A549 treated with Mapracorat at 1 μM for 4 hours (cell line): ENCODE measurements at places on chromosomes 7 and 10. TPM values are rescaled to one million over a fixed set of nuclear protein-coding genes. Genes with fewer than 3 reads are reported as not detected.

CACNA2D1 gene
- 4.9 to 8.1 TPM (median 7.7 TPM) in 5 replicates for total RNA-seq

ACTL6B gene
- not detected in 5 replicates for total RNA-seq

PLPP4 gene
- total RNA-seq = 0.16 to 0.25 TPM (median 0.19 TPM) in 3 of 5 replicates, not detected in the others

NRCAM gene
- total RNA-seq = 77.0 to 105 TPM (median 98.6 TPM) in 5 replicates

PROSER2 gene
- 31.8 to 48.7 TPM (median 43.6 TPM) in 5 replicates for total RNA-seq

PTER gene
- total RNA-seq = 11.5 to 17.4 TPM (median 15.1 TPM) in 5 replicates

CYP2C18 gene
- total RNA-seq = 0.07 to 0.11 TPM in 2 of 5 replicates, not detected in the others

VPS37D gene
- total RNA-seq = 3.3 to 6.4 TPM (median 5.5 TPM) in 5 replicates

WIPF3 gene
- total RNA-seq = 0.39 to 0.71 TPM (median 0.56 TPM) in 5 replicates

GRID1 gene
- 0.15 to 0.41 TPM (median 0.22 TPM) in 5 replicates for total RNA-seq

DLX5 gene
- not detected in 5 replicates for total RNA-seq

TMEM213 gene
- not detected in 5 replicates for total RNA-seq

EXOC4 gene
- 17.8 to 21.1 TPM (median 20.3 TPM) in 5 replicates for total RNA-seq

TMEM178B gene
- 1.3 to 1.9 TPM (median 1.5 TPM) in 5 replicates for total RNA-seq

ABCB4 gene
- total RNA-seq = 0.06 TPM in 1 of 5 replicates, not detected in the others

C10orf71 gene
- not detected in 5 replicates for total RNA-seq

RBP3 gene
- not detected in 5 replicates for total RNA-seq

CALHM1 gene
- total RNA-seq = 0.04 TPM in 1 of 5 replicates, not detected in the others

GPR15LG gene
- total RNA-seq = not detected in 5 replicates

FGFR2 gene
- 0.21 to 0.44 TPM (median 0.33 TPM) in 5 replicates for total RNA-seq

GTPBP10 gene
- 24.3 to 29.7 TPM (median 26.6 TPM) in 5 replicates for total RNA-seq

FOXI2 gene
- total RNA-seq = not detected in 5 replicates

TUBAL3 gene
- total RNA-seq = 0.26 to 0.49 TPM (median 0.30 TPM) in 4 of 5 replicates, not detected in the other

DNMBP gene
- 21.8 to 28.1 TPM (median 27.3 TPM) in 5 replicates for total RNA-seq

BTBD16 gene
- 0.28 to 0.88 TPM (median 0.57 TPM) in 5 replicates for total RNA-seq

OIT3 gene
- total RNA-seq = 0.11 TPM in 1 of 5 replicates, not detected in the others

WNT2 gene
- not detected in 5 replicates for total RNA-seq

DIP2C gene
- 9.7 to 14.3 TPM (median 12.6 TPM) in 5 replicates for total RNA-seq

TFPI2 gene
- 211 to 268 TPM (median 230 TPM) in 5 replicates for total RNA-seq

IFIT3 gene
- 4.1 to 5.5 TPM (median 5.0 TPM) in 5 replicates for total RNA-seq

DNTT gene
- total RNA-seq = 0.06 TPM in 1 of 5 replicates, not detected in the others

C10orf105 gene
- total RNA-seq = not detected in 5 replicates
